ENCODE measurements at places on chromosomes 7 and 10.

DNA sequence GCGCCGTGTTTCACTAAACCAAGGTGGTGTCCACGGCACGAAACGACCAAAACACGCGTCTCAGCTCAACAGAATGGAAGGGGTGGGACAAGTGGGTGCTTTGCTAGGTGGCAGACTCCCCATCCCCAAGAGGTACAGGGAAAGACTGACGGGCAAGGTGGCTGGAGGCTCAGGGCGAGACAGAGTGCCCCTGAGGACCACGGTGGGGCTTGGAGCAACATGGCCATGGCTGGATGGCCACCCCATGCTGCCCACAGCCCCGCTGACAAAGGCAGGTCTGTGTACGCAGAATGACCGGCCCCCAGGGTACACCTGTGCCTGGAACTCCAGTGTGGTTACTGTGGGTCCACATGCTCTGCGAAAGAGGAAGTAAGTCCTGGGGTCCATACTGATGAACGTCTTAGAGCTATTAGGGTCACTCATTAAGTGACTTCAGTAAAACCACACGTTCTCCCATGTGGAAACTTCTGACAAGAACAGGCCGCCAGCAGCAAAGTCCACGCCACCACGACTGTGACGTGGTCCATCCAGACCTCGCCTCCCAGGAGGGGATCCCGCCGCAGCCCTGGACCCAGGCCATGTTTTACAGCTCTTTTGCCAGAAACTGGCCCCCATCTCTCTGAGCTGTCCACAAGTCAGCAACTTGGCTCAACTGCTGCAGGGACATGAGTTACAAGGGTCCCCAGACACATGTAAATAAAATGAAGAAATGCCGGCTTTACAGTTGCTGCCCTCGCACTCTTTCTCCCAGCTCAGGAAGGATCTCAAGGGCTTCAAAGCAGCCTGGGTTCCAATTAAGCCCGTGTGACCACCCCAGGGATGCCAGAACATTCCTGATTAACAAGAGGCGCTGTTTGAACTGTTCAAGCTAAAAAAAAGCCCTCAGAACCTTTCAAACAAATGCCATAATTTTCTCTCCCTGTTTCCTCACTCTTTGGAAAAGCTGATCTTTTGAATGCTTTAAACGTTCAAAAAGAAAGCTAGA lies 66.8 kb downstream of the MAD1L1 start:
- DNase-seq = no peak

GRCh38 chr10:101217044-101217425 lies 12.2 kb downstream of the LBX1 start:
- DNase-seq = no peak

- DNase-seq = no peak
These were observed 41.8 kb downstream of the APBB1IP start for GRCh38 chr10:26479766-26480492.

- DNase-seq = no peak
These were observed 60.2 kb downstream of the CALML3 start for GRCh38 chr10:5584895-5585516.

DNA sequence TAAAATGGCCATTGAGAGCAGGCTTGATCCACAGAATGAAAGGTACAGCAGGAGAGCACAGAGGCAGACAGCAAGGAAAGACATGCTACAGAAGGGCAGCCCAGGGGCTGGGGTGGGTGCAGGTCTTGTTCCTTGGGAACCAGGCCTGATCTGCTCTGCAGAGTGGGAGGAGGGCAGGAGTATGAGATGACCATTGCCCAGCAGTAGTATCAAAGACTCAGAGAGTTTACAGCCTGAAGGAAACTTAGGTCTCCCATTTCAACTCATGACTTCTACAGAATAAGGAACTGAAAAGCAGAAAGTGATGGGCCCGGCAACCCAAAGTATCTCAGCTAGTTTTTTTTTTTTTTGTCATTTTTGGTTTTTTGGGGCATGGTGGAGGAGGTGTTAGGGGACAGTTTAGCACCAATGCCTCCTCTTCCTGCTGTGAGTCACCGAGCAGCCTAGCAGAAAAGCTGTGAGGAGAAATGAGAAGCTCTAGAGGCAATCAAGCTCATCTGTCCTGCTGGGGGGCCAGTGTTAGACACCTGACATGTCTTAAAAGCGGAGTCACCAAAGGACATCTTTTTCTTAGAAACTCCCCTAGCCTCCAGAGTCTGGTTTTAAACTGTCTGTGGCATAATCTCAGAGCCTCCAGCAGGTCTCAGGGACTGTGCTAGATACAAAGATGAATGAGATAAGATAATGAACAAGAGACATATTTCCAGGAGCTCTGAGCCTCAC lies 34.3 kb upstream of the HERPUD2 start:
- no peak for DNase-seq

GRCh38 chr10:74883428-74883827 lies 57.0 kb downstream of the KAT6B start:
- DNase-seq = no peak

DNA sequence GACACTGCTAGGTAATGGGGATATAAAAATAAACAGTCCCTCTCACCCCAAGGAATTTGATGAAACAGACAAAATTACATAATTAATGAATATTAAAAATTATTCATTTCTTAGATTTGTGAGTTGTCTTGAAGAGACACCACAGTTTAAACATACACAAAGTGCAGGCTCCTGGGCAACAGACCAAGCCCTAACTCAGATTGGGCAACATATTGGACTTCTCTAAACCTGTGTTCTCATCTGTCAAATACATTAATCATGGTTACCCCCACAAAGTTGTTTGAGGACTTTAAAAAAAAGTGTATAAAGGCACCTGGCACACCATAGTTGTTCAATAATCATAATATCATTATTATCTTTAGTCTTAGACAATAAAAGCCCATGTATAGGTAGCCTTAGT lies 62.5 kb upstream of the CAPZA2 start:
- DNase-seq = no peak

- no peak for DNase-seq
These were observed 45.1 kb downstream of the PIP4K2A start for GRCh38 chr10:22669163-22669711.

GRCh38 chr7:29968683-29969395 lies 20.8 kb downstream of the SCRN1 start:
- DNase-seq = no peak

- no peak for DNase-seq
These were observed 40.3 kb upstream of the ANK3 start for GRCh38 chr10:60430017-60430416.

DNA sequence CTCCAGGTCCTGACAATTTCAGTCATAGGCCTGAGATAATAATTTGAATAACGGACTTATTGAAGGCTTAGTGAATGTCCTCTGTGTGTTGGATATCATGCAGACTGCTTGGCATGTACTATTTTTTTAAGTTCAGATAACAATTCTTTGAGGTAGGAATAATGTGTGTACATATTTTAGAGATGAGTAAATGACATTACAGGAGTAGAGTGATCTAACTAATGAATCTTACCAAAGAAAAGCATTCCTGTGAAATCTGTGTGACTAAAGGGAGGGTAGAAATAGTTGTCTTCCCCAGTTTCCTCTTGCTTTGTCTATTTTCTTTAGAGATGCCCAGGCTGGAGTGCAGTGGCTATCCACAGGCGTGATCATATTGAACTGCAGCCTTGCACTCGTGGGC lies 391.8 kb upstream of the ETV1 start:
- DNase-seq = no peak

DNA sequence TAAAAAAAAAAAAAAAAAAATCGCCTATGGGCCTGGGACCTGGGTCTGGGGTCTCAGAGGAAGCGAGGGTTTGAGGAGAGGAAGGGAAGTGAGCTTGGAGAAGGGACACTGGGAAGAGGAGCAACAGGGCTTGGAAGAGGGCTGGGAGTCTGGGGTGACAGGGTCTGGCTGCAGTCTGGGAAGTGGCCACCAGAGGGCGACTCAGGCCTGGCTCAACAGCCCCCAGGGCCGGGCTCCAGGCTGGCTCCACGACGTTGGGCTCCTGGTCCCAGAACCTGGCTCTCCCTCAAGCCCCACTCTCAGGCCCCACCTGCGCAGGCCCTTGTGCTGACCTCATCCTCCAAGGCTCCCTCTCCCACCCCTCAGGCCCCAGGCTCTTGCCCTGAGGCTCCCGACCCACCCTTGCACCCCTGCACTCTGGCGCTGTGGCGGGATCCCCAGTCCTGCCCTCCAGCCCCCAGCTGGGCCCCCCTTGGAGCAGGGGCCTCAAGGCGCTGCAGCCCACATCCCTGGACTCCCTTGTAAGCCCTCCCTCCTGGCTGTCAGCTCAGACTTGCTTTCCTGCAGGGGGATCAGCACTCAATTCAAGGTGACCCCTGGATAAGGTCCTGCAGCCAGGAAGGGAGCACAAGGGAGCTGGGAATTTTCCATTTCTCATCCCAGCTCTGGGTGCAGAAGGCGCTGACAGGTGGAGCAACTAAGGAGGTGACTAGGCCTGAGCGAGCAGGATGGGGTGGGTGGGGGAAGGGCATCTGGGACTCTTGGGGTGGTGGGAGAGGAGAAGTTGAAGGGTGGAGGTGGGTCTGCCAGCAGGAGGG lies 5.4 kb upstream of the SPACDR start:
- peak; percentile 82 for DNase-seq

GRCh38 chr7:103996639-103997038 lies 7.2 kb upstream of the RELN start:
- no peak for DNase-seq

- no peak for DNase-seq
These were observed 153.3 kb downstream of the POU6F2 start for GRCh38 chr7:39130857-39131526.

DNA sequence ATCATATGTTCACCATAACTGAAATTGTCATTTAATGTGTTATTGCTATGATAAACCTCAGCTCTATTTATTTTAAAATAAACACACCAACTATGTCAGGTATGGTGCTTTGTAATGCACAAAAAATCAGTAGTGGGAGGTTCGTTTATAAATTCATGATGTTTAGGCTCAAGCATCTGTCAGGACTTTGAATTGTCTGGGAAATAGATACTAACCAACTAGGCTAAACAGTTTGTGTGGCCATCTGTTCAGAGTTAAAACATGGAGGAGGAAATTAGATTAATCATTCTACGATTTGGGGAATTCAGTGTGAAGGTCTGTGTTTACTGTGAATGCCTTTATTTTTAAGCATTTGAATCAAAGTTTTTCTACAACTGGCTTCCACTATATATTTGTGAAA lies 212.6 kb upstream of the FZD8 start:
- DNase-seq = no peak

- DNase-seq = no peak
These were observed 39.4 kb downstream of the CCNJ start for GRCh38 chr10:96082748-96083147.

DNA sequence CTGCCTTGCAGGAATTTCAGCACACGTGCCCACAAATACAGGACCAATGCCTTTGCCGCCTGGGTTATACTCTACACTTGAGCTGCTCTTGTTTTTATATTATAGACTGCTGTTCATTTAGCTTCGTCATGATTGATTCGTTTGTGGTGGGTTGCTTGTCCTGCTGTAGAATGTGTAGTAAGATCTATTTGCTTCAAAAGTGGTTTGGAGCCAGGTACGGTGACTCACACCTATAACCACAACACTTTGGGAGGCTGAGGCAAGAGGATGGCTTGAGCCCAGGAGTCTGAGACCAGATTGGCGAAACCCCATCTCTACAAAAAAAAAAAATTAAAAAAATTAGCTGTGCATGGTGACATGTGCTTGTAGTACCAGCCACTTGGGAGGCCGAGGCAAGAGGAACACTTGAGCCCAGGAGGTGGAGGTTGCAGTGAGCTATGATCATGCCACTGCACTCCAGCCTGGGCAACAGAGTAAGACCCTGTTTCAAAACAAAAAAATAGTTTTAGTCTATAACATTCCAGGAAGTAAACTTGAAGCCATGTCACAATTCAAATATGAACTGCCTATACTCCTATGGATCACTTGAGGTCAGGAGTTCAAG lies 9.0 kb upstream of the RHBDD2 start:
- DNase-seq = no peak

DNA sequence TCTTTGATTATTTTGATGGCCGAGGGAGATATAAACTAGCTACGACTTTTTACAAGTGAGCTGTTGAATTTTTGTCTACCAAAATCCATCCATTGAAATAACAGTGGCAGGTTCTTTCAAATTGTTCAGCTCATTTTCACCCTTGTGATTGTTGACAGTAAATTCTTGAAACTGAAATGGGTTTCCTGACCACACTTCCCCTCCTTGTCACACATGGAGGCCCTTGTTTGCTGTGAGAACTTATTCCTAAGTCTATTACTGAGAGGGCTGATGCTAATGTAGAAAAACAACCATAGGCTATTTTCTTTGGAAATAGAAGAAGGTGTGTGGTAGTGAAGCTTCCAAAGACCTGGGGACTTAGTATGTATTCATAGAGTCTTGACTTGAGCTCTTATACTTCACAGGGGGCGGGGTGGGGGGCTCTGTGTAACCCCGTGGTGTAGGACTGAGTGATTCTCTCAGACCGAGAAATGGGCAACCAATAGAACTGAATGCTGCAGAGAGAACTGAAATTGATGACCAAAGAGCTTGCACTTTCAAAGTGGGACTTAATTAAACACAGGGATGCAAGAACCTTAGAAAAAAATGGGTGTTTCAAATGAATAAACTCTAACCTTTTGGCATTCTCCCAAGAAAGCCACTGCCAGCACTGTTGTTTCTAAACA lies 718.9 kb downstream of the CCSER2 start:
- no peak for DNase-seq

- no peak for DNase-seq
These were observed at the start of gene CYP3A5 for GRCh38 chr7:99679400-99680191. Gene CYP3A5 (minus strand): TSS chr7:99679996. CDS start chr7:99679896, 100 bp downstream.

DNA sequence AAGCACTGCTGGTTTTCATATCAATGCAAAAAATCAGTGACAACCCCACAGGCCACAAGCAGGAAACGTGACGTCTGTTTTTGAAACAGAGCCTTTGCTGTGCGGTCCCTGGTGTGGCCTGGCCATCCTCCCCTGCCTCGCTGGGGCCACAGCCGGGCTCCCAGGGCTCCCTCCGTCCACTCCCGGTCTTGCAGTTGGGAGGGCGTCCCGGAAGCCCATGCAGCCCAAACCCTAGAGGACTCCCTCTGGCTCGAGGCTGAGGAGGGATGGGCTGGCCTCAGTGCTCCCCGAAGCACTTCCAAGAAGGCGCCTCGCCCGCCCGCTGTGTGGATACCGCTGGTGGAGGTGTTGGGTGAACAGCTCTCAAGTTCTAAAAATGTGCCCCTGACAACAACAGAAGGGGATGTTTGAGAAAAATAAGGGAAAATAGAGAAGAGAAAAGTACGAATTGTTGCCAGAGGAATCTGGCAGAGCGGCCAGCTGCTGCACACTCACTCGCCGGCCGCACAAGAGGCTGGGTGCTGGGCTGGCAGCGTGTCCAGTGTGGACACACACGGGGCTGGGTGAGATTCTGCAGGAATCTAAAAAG lies 73.5 kb downstream of the ZRANB1 start:
- DNase-seq = no peak

Data from activated T-cell treated with anti-CD3 and anti-CD28 coated beads for 1 hour (primary cell).